ENCODE measurements at places on chromosomes 11 and 22.

DNA sequence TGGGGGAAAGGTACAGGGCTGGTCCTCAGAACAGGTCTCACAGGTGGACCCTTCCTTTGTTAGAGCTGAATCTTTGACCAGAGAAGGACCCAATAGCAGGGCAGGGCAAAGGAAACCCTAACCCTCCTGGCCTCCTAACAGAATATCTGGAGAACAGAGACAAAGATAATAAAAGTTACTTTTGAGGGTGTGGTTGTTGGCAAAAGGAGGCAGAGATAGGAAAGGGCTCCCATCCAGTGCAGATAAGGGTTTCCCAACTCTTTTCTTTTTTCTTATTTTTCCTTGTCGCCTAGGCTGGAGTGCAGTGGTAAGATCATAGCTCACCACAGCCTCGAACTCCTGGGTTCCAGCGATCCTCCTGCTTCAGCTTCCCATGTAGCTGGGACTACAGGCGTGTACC lies 11.9 kb downstream of the PCSK7 start:
- no peak for DNase-seq

GRCh38 chr11:70111269-70112016 lies 33.3 kb downstream of the ANO1 start:
- peak; percentile 65 for DNase-seq

GRCh38 chr11:94402355-94402754 lies 1.1 kb upstream of the GPR83 start:
- DNase-seq, result no peak

GRCh38 chr11:23540101-23540561 lies 679.9 kb upstream of the CCDC179 start:
- peak; percentile 76 for DNase-seq

DNA sequence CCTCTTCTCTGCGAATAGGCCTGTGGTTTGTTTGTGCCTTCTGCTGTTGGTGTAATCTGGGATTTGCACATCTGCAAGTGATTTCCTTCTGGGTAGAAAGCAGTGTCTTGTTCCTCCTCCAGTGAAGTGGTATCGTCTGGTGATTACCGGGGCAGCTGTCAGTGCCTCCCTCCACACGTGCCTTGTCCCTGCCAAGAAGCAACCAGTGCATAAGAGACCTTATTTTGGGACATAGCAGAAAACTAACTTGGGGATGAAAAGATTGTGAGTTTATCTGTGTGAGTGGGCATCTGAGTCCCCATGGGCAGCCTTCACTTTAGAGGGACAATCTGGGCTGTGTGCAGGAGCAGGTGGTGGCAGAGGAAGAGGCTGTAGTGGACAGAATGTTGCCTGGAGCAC lies 71.5 kb upstream of the SORL1-AS1 start:
- peak; percentile 20 for DNase-seq

DNA sequence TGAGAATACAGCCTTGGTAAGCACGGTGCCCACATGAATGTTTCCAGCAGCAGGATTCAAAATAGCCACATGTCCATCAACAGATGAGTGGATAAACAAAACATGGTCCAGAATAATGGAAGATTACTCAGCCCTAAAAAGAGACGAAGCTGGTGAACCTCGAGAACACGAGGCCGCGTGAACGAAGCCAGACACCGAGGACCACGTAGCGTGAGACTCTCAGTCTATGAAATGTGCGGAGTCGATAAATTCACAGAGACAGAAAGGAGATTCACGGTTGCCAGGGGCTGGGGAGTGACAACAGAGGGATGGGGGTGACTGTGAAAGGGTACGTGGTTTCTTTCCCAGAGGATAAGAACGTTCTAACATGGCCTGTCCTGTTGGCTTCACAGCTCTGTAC lies 2.9 kb upstream of the ASCL2 start:
- no peak for DNase-seq

DNA sequence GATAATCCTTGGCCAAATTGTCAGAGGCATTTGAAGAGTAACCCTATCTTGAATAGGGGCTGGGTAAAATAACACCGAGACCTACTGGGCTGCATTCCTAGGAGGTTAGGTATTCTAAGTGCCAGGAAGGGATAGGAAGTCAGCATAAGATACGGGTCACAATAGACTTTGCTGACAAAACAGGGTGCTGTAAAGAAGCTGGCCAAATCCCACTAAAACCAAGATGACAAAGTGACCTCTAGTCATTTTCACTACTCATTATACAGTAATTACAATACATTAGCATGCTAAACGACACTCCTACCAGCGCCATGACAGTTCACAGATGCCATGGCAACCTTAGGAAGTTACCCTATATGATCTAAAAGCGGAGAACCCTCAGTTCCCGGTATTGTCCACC lies 964 bp upstream of the REXO2 start:
- DNase-seq, result peak; percentile 1

GRCh38 chr22:32211011-32211410 lies 6.1 kb upstream of the RFPL2 start:
- DNase-seq, result no peak

- DNase-seq, result no peak
Measured at GRCh38 chr11:60263402-60263801, 17.1 kb upstream of the MS4A4A start.

DNA sequence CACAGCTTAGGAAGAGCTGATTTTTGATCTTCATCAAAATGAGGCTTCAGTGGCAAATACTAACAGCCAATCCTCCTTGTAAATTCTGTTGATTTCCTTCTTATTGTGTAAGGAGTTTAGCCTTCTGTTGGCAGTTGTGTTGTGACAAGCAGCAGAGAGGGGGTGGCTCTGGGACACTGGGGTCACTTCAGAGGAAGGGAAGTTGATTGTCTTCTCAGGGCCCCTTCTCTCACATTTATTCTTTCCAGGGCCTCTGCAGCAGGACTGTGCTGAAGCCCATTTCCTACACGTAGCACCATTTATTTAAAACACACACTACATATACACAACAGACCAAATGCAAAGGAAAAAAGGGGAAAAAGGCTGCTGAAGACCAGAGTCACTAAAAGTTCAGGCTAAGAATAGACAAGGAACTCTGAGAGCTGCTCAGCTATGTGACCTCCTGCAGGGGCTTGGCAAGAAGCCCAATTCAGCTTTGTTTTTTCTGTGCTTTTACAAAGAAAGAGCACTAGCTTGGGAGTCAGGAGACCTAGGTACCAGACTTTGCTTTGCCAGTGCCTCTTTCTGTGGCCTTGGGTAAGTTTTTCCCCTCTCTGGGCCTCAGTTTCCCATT lies 28.3 kb upstream of the UPB1 start:
- peak; percentile 54 for DNase-seq

DNA sequence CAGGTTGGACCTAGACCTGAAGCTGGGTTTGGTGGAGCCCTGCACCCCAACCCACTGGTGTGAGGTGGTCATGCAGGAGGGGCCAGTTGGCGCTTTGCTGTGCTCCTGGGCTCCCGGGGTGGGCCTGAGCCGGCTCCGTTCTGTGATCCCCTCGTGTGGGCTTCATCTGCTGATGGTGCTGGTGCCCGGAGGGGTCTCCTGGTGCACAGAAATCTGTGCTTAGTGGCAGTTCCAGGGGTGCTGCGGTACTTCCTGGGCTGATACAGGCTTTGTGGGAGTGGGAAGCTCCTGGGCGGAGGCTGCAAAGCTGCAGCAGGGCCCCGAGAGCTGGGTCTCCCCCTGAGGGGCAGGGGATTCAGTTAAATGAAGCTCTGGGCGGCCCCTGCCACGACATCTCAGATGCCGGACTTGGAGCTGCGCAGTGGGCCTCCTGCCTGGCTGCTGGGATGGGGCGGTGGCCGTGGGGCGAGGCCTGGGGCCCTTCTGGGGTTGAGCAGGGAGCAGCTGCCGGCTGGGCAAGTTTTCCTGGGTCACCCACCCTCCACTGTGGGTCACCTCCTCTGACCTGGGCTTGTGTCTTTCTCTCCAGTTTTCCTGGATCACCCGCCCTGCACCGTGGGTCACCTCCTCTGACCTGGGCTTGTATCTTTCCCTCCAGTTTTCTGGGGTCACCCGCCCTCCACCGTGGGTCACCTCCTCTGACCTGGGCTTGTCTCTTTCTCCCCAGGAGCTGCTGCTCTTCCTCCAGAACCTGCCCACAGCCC lies 410.5 kb downstream of the TBC1D22A start:
- DNase-seq, result no peak

DNA sequence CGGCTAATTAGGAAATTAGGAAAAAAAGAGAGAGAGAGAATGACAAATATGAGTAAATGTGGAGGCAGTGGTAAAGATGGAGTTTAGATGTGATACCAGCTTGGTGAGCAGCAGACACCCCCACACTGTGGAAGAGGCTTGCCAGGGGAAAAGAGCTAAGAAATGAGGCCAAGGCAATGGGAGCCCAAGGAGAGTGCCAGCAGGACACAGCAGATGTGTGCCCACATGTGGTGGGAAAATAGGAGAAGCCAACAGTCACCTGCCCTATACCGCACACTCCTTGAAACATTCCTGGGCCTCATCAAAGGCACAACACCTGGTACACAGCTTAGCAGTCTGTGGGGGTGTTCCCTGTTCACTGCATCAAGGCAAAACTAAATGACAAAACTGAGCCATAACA lies 104.9 kb downstream of the FAM76B start:
- DNase-seq, result no peak

All from eye (tissue), 1 donor.